ENCODE measurements at places on chromosomes 4 and X.

- no peak for DNase-seq
Observed at GRCh38 chr4:119525771-119526712, 102.6 kb downstream of the PDE5A start.

DNA sequence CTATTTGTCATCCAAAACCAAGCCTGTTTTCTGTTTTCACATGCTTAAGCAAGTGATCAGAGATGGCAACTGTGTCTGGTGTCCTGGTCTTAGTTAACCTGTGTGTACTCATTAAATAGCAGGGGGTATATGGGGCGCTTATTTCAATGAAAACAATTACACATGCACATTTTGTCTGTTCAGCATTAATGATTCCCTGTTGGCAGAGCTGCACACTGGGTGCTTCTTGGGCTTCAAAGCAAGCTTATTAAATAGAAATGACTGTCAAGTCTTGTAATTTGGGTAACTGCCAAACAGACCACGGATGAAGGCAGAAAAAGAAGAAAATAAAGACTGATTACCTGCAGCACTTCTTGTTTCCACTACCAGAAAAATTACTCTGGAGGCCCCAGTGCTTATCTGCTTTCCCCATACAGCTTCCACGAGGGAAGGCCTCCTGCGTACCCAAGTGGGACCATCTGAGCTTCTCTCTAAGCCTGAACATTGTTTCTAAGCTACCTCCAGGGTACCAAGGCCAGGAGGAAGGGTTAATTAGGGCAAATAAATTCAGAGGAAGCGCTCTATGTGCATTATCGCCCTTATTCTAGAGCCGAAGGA, 107.2 kb upstream of the TBL1X start:
- no peak for DNase-seq

- no peak for DNase-seq
Observed at GRCh38 chrX:46569621-46570020, 3.9 kb upstream of the CHST7 start.

DNA sequence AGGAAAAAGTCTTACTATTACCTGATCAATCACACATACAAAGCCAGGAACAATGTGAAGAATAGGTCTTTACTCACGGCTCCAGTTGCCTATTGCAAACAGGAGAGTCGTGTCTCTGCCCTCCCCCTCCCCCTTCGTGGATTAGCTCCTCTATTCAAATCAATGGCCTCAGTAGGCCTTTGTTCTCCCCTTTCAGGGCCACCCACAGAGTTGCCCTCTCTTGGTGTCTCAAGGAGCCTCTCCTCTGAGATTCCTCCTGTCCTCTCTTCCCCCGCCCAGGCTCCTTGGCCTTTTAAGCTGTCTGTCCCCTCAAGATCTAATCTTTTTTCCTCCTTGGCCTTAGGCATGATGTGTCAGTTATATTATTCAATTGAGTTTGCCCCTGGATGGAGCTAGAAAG, 107.2 kb upstream of the NALF2 start:
- DNase-seq, result no peak

DNA sequence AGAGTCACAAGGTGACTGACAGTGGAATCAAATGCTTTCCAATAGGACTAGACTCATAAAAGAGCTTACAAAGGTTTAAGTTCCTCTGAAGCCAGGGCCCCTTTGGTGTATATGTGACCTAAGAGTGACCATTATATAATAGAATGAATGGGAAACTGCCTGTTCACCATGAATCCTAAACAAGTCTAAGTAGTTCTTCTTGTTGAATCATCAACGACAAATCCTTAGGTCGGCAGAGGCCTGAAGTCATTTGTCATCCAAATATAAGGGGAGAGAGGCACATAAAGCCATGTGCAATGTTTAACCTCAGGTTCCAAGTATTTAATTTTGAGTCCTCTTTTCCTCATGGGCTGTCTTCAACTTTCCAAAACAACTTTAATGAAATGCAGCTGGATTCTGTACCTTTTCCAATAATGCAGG, 122.4 kb downstream of the RASL11B start:
- DNase-seq, result no peak

GRCh38 chr4:85829276-85830051, 354.5 kb downstream of the ARHGAP24 start:
- no peak for DNase-seq

DNA sequence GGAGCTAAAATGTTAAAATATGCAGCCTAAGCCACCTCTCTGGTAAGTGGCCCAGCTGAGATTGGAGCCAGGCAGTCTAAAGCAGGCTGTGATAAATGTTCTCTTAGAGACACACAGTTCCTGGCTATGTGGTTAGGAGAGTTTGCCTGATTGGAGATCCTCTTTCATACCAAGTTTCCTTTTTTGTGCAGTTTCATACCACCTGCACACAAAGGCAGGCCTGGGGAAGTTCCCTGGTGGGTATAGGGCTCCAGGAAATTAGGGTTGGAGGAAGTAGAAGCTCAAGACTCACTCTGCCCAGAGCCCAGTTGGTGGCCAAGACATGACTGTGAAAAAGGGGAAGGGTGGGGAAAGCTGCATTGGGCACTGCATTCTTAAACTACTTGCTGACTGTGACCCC, 16.9 kb downstream of the CYBB start:
- no peak for DNase-seq

GRCh38 chrX:133992882-133993281, 7.5 kb upstream of the GPC3 start:
- no peak for DNase-seq

DNA sequence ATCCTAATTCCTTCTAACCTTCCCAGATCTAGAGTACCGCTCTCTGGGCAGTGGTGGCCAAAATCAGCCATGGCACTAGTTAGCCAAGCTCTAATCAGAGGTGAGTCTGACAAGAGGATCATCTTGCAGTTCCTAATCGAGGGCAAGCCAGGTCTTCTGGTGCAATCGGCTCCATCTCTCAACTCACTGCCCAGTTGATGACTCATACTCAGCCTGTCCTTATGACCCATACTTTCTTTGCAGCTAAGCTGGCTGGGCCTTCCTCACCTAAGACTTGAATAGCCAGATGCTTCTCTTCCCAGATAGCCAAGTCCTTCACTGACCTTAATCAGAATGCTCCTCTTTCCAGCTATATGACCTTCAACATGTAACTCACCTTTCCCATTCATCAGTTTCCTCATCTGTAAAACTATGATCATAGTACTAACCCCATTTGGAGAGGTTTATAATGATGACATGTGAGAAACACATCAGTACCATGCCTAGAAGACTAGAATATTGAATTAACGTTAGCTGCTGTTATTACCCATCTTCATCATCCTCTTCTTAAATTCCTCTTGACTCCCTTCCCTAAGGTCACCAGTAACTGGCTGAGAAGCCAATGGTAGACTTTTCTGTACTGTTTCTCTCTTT, 57.1 kb downstream of the RELL1 start:
- no peak for DNase-seq

DNA sequence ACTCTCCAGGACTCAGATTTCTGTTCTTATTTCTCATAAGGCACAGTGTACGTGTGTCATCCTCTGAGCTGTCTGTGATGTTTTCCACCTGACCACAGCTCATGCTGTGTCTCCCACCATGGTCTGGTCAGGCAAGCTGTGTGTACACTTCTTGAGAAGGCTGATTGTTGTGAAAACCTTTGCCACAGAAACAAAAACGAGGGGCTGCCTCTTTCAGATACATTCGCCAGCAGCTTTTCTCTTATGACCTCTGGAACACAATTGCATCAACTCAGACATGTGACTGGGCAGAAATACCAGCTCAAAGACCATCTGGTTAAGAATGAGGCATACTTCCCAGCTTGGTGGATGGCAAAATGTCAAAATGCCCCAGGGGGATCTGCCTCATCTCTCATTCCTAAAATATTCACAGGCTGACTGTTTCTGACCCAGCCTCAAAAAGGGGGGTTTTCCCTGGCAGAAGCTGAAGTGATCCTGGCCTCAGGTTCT, 46.1 kb downstream of the PGRMC2 start:
- DNase-seq, result no peak

- no peak for DNase-seq
Observed at GRCh38 chrX:155314260-155314659, 20.2 kb downstream of the CLIC2 start.

GRCh38 chr4:99447513-99447912, 12.4 kb upstream of the ADH7 start:
- DNase-seq, result no peak

- DNase-seq, result no peak
Observed at GRCh38 chrX:69151866-69152284, 13.4 kb downstream of the PJA1 start.

DNA sequence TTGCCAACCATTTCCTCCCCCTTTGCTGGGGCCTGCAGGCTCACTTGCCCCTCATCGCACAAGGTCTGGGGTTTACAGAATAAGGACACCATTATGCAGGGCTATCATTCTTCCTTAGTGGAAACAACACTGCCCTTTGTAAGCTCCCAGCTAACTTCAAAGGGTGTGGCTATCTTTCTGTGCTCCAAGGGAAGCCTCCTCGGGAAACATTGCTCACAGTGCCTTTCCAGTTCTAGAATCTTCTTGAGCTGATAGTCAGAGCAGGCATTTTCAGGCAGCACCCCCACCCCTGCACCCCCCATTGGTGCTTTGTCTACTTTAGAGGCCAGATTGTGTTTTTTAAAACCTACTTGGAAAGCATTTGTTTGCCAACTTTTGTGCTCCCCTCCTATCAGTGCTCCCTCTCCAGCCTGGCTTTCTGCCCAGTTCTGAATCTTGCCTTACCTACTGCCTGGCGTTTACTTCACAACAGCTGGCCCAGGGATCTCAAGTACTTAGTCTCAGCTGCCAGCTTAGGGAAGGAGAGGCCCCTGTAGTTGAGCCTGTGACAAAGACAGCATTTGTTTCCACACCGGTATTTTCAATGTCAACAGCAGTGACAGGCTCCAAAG, 53.5 kb downstream of the PLAC1 start:
- no peak for DNase-seq

GRCh38 chr4:174532445-174532844, 10.2 kb upstream of the HPGD start:
- DNase-seq, result no peak

- DNase-seq, result no peak
Observed at GRCh38 chrX:68808686-68809357, 20.0 kb upstream of the EFNB1 start.

GRCh38 chr4:129371926-129372325, 276.0 kb downstream of the C4orf33 start:
- DNase-seq, result no peak

- no peak for DNase-seq
Observed at GRCh38 chr4:70706516-70706915, 15.2 kb upstream of the RUFY3 start.

DNA sequence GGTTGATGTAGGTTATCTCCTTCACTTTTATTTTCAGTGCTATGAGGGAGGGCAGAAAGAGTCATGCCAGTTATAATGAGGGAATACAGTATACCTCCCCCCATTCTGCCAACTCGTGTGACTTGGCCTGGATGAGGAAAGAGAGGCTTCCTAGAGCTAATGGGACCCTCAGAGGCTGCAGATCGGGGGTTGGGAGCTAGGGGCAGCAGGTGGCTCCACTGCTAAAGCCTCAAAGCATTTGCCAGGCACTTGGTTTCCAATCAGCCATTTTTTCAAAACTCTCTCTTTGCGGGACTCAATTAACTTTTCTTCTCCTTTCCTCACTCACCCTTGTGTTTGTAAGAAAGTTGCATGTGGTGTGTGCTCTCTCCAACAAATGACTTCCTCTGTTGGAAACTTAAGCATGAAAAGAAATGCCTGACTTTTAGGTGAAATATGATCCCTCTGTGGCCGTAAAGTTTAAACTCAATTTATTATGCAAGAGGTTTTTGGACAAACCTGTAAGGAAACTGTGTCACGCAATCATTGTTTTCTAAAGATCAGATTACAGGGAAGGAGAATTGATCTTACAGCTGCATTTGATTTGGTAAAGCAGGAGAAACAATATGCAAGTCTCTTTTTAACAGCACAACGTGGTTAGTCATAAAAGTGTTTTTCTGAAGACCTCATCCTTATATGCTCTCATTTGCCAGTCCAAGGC, 7.0 kb downstream of the SFRP2 start:
- DNase-seq, result no peak

DNA sequence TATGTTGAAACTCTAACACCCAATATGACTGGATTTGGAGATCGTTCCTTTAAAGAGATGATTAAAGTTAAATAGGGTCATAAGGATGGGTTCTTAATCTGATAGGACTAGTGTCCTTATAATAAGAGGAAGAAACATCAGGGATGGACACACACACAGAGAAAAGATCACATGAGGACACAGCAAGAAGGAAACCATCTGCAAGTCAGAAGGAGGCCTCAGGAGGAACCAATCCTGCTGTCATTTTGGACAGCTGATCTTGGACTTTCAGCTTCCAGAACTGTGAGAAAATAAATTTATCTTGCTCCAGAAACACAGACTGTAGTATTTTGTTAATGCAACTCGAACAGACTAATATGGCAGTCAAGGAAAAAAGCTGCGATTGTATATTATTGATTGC, 631.5 kb downstream of the PCDH7 start:
- no peak for DNase-seq

GRCh38 chrX:7204619-7205018, 56.7 kb upstream of the PUDP start:
- no peak for DNase-seq

GRCh38 chr4:16082426-16083240, 1.2 kb downstream of the PROM1 start:
- DNase-seq, result no peak

- no peak for DNase-seq
Observed at GRCh38 chr4:182101618-182102017, 141.6 kb upstream of the TENM3 start.

- no peak for DNase-seq
Observed at GRCh38 chr4:127518046-127518445, 114.7 kb upstream of the INTU start.

DNA sequence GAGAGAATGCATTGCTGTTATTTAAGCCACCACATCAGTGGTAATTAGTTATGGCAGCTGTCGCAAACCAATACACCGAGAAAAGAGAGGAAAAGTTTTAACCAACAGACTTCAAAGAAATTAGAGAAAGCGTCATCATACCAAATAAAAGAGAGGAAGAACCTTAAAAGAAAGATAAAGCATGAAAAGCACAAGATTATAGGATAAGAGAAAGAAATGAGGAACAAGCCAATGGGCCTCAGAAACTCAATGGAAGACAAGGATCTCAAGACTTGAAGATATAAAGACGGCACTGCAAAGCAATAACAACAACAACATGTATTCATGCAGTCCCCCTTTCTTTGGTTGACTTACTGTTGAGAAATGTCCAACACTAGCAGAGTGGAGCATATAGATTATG, 22.8 kb upstream of the ASMTL start:
- no peak for DNase-seq

GRCh38 chrX:14352511-14352910, 176.8 kb upstream of the GLRA2 start:
- DNase-seq, result no peak

- no peak for DNase-seq
Observed at GRCh38 chrX:74656079-74656745, 41.8 kb upstream of the RLIM start.

GRCh38 chr4:5955201-5955821, 62.4 kb upstream of the CRMP1 start:
- no peak for DNase-seq

Data from CD4-positive, alpha-beta T cell treated with Interleukin-17A for 1 hour (primary cell).